D341Med (cell line): ENCODE measurements at places on chromosomes 16 and 17.

DNA sequence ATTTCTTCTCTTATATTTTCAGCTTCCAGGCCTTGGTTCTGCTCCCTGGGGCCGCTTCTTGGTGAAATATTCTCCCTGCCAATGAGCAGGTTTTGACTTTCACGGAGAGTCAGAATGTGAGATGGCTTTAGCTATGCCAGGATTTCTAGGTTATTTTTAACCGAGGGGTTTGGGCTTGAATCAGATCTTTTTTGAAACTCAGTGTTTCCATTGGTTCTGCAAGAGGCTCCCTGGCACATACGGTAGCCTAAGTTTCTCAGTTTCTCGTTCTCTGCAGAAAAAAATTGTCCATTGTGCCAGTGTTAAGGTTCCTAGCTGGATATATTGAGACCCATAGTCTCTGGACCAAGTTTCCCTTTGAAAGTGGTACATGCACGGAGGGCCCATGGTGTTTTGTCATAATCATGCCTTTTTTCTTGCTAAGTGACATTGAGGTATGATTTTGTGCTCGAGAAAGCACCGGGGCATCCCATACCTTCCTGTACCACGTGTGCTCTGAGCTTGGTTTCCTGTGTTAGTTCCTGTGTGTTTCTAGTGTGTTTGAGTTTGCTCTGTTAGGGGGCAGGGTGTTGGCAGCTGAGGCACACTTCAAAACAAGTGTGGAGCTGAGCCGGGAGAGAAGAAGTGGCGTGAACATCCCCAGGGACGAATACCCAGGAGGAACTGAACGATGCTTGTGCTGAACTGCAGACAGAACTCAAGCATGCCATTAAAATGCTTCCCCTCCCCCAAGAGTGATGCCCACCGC, 127.2 kb downstream of the HS3ST3B1 start:
- DNase-seq = no peak

DNA sequence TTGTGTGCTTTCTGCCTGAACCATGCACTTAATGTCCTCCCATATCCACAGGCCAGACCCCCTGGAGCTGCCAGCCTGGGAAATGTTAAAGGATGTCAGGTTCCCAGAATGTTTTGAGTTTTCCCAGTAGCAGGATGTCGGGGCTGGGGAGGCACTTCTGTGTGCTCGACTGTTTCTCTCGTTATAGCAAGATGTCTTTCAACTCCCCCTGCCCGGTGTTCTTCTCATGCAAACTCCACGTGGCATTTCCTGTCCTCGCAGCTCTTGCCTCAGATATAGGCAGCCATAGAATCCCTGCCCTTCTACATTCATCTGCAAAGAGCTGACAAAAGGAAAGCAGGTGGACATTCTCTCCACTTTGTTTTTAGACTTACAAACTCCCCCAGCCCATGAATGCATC, 457.2 kb upstream of the CDH11 start:
- DNase-seq = no peak

DNA sequence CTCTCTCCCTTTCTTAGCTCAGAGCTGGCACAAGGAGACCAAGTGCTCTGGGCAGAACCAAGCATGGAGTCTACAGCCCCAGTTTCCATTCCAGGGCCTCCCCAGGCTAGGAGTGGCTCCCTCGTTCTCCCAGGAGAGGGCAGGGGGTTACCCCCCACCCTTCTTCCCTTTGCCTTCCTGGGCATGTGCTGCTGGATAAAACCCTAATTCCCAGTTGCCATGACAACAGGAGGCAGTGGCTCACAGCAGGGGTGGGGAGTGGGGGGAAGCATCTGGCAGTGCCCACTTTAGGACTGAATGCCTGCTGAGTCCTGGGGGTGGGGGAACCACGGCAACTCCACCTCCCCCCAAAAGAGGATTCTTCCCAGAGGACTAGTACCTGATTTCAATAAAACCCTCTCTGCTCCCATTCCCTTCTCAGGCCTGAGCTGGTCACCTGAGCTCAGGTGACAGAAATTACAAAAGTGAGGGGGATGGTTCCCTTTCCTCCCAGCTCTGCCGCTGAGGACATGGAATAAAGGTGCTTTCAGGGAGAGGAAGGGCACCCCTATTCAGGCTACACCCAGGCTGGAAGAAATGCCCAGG, 1.8 kb downstream of the MPP2 start:
- DNase-seq = peak; percentile 80

DNA sequence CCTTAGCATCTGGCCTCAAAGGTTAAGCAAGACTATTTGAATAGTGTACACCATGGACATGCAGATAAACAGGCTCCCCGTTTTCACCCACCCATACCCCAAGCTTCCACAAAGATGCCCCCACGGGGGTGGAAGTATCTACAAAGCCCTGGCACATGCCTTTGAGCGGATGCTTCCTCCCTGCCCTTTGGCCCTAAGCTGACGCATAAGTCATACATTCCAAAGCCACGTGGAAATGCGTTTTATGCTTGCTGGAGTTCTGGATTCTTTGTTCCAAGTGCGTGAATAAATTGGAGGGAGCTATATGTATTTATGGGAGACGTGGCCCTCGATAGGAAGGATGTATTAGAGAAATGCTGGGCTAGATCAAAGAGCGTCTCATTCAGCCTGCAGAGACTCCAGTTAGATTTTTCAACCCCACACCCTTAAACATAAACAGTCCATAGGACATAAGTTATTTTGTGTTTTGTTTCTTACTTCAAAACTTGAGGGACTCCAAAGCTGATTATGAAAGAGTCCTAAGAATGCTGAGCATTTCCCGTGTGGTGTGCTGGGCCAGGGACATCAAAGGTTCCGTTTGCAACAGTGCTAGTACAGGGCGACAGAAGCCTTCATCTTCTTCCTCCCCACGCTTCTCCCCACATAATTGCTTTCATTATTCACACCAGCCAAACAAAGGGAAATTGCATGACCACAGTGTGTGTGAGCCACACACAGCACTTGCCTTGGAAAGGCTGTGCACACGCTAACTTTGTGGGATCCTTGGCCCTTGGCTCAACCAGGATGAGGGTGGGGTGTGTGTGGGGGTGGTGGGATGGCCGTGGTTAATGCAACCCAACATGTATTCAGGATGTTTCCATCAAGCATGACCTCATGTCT, 73.6 kb downstream of the WIPI1 start:
- no peak for DNase-seq

DNA sequence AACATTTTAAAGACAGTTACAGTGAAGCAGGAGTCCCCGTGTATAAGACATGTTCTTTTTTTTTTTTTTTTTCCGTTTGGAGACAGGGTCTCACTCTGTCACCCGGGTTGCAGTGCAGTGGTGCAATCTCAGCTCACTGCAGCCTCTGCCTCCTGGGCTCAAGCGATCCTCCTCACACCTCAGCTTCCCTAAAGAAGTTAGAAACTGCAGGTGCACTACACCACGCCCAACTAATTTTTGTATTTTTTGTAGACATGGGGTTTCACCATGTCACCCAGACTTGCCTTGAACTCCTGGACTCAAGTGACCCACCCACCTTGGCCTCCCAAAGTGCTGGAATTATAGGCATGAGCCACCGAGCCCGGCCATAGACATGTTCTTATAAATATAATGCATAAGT, 3.0 kb downstream of the EVI2B start:
- no peak for DNase-seq

DNA sequence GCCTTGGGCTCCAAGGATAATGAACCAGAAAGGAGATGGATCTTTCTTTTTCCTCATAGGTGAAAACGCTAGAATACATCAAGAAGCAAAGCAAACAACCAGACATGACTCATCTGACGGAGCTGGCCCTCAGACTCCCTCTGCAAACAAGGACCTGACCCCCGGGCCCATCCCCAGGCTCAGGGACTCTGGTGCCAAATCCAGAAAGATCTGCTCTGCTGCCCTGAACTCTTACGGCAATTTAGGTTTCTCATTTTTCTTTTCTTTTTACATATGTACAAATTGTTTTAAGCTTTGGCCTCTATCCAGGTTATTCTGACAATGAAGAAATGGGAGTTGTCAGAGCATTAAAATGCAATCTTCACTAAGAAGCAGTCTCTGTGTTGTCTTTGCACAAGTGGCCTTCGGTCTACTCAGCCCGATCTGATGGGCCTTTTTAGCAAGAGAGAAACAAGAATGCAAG, 17.7 kb downstream of the KNOP1 start:
- DNase-seq = no peak

DNA sequence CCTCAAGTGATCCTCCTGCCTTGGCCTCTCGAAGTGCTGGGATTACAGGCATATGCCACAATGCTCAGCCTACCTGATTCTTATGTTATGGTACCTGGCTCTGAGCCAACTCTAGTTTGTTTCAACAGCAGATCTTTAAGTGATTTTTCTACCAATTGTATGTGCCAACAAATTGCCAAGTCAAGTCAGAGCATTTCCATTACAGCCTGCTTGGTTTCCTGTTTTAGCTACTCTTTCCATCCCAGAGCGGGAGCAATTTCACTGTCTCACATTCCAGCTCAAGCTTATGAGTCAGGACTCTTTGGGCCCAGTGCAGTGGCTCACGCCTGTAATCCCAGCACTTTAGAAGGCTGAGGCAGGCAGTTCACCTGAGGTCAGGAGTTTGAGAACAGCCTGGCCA, 30.8 kb upstream of the RBBP6 start:
- no peak for DNase-seq

DNA sequence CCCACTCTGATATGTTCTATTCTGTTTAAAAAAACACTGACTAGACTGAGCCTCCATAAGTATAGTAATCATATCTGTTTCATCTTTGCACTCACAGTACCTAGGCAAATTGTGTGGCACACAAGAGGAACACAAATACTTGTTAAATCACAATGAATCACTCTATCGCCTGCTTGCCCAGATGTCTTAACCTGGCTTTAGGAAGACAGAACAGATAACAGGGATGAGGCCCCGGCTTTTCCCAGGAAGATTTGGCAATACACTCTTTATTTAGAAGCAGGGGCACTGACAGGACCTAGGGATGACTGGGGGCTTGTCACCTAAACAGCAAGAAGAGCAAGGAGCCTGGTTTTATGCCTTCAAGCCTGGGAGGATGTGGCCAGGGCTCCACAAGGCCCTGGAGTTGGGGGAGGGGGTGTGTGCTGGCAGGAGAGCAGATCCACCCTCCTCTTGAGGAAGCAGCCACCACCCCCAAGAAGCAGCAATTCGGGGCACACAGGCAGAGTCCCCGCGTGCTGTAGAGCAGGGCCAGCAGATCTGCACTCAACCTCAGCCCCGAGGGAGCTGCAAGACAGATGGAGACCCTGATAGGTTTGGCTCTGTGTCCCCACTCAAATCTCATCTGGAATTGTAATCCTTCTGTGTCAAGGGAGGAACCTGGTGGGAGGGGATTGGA, 41.0 kb upstream of the KSR1 start:
- peak; percentile 54 for DNase-seq

GRCh38 chr16:28878083-28878926, at the start of gene ATP2A1:
Gene ATP2A1 (plus strand): TSS chr16:28878488. CDS start chr16:28878672, 184 bp downstream.
- no peak for DNase-seq

DNA sequence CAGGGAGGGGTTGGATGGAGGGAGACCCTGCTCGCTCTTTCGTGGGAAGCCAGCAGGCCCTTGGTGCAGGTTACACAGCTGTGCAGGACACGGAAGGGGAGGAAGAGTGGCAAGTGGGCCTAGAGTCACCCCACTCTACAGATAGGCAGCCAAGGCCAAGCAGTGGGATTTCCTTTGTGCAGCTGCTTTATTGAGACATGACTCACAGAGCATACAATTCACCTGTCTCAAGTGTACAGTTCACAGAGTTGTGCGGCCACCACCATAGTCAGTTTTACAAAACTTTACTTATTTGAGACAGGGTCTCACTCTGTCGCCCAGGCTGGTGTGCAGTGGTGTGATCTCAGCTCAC, 91.2 kb upstream of the CIBAR2 start:
- no peak for DNase-seq

DNA sequence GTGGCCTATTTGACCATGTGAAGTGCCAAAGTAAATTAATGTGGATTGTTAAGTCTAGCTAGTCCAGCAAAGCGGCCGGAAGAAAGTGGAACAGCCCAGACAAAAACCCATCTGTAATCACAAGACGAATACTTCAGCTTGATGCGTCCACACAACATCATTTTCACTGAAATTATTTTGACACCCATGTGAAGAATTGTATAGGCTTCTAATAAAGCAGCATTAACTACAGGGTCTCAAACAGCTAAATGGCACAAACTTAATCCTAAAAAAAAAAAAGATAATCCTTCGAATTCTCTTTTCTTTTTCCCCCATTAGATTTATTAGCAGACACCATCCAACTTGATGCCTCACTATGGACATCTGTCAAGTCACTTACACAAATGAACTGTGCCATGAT, 73.8 kb downstream of the TOX3 start:
- no peak for DNase-seq

GRCh38 chr17:43151880-43152456, 19.0 kb upstream of the NBR1 start:
- no peak for DNase-seq
